ENCODE measurements at places on chromosomes 12 and 14.

- DNase-seq, result no peak
Measured at GRCh38 chr14:51818748-51819380, 41.5 kb upstream of the GNG2 start.

GRCh38 chr12:63068857-63069442 lies 82.1 kb downstream of the AVPR1A start:
- DNase-seq, result no peak

DNA sequence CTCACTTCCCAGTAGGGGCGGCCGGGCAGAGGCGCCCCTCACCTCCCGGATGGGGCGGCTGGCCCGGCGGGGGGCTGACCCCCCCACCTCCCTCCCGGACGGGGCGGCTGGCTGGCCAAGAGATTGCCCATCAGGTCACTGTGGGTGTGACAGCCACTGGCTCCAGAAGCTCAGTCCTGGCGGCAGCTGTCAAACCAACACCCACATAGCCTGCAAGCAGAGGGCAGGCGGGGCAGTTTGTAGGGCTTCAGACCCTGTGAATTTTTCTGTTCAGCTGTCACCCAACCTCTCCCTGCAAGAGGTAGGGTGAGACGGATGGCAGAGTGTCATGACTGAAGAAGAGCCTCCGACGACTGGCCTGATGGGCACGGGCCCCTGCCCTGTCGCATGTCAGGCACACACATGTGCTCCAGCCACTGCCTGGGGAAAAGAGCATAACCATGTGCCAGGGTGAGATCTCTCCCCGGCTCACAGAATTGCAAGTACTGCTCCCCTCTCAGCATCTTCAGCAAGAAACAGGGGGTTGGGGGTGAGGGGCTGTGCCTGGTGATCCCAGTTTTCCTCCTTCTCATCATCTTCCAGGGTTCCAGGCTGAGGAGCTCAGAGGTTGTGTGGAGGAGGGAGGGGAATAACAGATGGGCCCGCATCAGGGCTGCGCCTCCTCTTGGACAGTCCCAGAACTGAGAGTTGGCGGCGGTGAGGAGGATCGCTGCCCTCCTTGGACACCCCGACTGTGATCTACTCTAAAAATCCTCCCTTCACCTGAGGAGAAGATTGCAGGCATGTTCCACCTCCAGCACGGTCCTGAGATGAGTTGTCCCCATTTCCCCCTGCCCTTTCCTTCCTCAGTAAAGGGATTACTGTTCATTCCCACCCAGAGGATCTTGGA lies 11.2 kb upstream of the PRPH start:
- DNase-seq, result no peak

DNA sequence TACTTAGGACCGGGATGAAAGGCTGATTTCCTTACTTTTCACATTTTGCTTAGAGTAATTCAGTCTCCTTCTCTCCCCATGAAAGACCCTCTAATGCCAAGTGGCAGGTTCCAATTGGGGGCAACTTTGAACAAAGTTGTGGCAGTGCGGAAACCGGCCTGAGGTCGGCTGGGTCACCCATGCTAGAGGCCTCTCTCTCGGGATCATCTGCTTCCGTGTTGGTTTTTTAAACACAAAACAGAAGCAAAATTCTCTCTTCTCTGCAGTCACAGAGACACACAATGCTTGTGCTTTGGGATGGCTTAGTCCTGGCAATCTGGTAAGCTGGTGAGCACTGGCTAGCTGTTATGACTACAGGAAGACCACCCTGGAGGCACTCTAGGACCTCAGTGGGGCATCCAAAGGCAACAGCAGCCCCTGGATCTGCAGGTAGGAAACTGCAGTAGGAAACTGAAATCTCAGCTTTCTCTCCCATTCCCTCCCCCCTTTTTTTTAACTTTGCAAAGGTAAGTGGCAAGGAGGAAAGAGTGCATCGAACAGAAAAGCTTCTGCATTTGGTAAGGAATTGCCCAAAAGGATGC lies 102.1 kb downstream of the BCL11B start:
- no peak for DNase-seq

GRCh38 chr14:97634751-97635150 lies 837.6 kb downstream of the VRK1 start:
- no peak for DNase-seq

GRCh38 chr12:108307006-108307405 lies 32.1 kb downstream of the CMKLR1 start:
- no peak for DNase-seq

GRCh38 chr12:674272-674781 lies 11.1 kb upstream of the NINJ2 start:
- no peak for DNase-seq

GRCh38 chr12:132413931-132414588 lies 75.9 kb upstream of the FBRSL1 start:
- DNase-seq, result no peak

- no peak for DNase-seq
Measured at GRCh38 chr14:94761348-94761996, 8.4 kb downstream of the GSC start.

DNA sequence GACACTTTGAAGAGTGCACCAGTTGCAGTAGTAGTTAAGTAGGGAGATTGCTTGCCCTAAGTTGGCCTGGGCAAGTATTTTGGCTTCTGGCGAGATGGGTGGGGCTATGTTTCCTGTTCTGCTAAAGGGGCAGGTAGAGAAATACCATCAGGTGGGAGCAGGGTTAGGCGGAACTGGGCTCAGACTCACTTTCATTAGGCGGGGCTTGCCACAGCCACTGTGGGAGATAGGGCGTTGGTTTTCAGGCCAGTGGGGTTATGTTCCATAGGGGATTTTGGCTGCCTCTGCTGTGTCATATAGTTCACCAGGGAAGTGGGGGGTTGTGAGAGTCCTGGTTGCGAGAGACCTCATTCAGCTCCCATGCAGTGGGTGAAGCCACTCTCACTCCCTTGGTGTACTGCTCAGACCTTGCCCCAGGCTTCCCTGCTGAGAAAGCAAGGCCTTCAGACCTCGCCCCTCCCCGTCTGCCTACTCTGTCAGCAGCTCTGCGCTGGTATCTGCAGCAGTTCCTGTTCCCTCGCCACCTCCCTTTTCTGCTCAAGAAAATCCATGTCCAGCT lies 43.3 kb downstream of the AEBP2 start:
- DNase-seq, result peak; percentile 25

DNA sequence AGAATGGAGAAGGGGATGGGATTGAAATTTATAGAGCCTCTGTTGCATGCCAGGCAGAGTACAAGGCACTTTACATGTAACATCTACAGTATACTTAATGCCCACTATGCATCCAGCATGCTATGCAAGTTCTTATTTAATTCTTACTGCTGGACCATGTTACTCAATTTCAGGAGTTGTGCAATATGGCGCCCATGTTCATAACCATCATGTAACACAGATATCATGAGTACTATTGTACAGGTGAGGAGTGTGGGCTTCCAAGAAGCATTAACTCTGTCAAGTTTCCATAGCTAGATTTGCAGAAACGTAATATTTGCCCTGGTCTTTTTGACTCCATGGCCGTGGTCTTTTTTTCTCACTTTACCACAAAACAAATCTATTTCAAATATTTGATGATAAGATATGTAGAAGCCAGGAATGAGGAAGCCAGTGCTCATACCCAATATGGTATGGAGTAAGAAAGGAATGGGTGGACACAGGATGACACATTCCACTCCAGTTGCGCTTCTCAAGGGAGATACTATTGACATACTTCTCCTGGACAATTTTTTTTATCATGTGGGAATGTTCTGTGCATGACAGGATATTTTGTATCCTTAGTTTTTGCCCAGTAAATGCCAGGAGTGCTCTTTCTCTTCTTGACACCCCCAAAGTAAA lies 191.8 kb downstream of the C12orf75 start:
- DNase-seq, result no peak

- no peak for DNase-seq
Measured at GRCh38 chr12:3578557-3578956, 87.6 kb downstream of the PRMT8 start.

GRCh38 chr12:63308671-63309070 lies 157.7 kb upstream of the AVPR1A start:
- no peak for DNase-seq

DNA sequence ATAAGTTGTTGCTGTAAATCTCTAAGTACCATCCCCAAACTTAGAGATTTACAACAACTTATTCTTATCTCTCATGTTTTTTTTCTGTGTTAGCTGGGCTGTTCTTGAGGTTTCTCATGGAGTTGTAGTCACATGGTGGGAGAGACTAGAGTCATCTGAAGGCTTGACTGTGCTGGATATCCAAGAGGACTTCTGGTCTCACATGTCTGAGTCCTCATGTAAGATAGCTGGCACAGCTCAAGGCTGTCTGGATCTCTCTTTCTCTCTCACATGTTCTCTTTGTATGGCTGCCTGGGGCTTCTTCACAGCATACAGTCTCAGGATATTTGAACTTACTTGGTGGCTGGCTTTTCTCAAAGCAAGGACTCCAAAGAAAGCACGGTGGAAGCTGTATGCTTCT lies 63.8 kb downstream of the DACT1 start:
- no peak for DNase-seq

DNA sequence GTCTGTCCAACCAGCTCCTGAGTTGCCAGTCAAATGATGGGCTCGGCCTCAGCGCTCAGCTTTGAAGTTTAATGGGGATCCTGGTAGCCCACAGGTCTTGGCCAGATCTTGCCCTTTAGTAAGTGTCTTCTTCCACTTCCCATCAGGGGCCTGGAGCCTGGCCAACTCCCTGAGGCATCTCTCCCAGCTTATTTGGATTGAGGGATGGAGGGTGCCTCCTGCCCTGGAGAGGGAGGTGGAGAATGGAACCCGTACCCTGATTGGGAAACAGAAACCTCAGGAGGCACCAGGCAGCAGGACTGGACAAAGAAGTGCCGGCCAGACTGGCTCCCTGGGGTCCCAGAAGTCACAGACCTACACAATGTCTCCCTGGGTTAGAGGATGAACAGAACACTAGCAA lies 40.5 kb upstream of the LTBP2 start:
- DNase-seq, result no peak

DNA sequence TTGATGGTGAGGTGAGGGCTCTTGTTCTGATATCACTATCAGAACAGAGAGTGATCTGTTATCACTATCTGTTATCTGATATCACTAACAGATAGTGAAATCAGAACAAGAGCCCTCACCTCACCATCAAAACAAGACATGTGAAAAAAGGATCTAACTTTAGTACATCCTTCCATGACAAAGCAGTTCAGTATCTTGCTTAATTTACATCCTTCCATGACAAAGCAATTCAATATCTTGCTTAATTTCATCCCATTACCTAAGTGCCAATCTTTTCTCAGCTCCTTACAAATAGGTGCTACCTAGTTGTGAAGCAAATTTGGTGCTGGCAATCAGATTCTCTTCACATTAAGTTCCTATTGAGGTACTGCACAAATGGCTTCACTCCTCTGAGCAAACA lies 1865.6 kb upstream of the FLRT2 start:
- DNase-seq, result no peak

GRCh38 chr12:130214686-130215395 lies 52.6 kb downstream of the FZD10 start:
- no peak for DNase-seq

GRCh38 chr12:132593938-132594358 lies 16.4 kb downstream of the LRCOL1 start:
- DNase-seq, result no peak

DNA sequence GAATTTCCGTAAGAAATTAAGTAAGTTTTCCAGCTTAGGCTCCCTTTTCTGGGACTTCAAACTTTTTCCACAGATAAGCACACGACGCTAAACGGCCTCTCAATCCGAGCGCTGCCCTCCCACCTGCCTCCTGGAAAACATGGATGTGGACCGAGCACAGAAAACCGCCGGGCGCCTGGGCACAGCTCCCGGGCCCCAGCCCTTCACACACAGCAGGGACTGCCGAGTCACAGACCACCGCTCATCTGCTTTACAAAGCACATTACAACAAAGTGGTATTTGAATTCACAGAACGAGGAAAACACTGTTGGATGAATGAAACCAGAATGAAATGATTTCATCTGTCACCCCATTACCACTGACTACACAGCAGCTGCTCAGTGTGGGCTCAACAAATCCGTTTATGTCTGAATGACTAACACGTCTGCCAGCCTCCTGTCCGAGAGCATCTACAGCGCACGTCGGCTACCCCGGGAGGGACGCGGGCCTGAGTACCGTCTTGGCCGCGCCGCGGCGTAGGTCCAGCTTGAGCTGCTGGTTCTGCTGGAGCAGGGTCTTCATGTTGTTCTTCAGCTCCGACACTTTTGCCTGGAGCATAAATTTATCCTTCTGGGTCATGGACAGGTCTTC lies 13.1 kb upstream of the ANKLE2 start:
- no peak for DNase-seq

DNA sequence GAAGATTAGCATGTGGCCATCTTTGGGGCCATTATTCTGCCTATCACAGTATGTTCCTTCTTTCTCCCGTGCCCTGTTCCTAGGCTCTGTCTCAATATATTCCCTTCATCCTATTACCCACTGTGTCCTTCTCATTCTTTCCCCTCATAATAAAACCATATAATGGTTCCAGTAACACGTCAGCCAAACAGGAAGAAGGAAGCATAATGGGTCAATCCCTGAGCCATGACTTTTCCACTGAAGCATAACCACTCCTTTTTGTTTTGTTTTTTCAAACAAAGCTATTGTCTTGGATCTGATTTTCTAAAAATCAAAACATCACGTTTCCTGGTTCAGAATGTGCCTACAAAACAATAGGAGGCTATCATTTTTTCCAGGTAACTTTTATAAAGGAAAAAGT lies 21.3 kb upstream of the RHOJ start:
- no peak for DNase-seq

- DNase-seq, result no peak
Measured at GRCh38 chr12:19886065-19886464, 446.8 kb downstream of the AEBP2 start.
